PC-3 (cell line): ENCODE measurements at places on chromosomes 4 and X.

- no peak for DNase-seq
Measured at GRCh38 chr4:3223956-3224748, 24.8 kb upstream of the MSANTD1 start.

- DNase-seq = peak; percentile 42
Measured at GRCh38 chrX:120560405-120560841, 339 bp downstream of the CUL4B start.

GRCh38 chrX:145002771-145003170, 244.5 kb upstream of the SPANXN1 start:
- peak; percentile 46 for DNase-seq

GRCh38 chr4:155855897-155856296, 10.2 kb downstream of the ASIC5 start:
- DNase-seq = no peak

DNA sequence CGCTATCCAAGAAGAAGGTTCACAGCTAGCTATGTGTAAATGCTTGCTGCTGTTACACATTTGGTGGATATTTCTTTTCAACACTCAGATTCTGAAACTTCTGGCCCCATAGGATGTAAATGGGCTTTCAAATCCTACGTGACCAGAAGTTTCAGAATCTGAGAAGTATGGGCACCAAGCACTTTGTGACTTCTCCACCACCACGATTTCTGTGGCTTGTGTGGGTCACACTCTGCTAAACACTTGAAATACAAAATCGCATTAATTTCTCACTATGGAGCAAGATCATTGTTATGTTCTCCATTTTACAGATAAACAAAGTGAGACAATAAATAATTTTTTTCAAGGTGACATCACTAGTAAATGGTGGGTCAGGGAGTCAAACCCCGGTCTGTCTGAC, 259.4 kb upstream of the JADE1 start:
- no peak for DNase-seq

- no peak for DNase-seq
Measured at GRCh38 chr4:88618782-88619485, 26.7 kb downstream of the HERC3 start.

- peak; percentile 60 for DNase-seq
Measured at GRCh38 chr4:86223472-86223871, 136.4 kb downstream of the MAPK10 start.

- DNase-seq = no peak
Measured at GRCh38 chrX:56228914-56229313, 3.2 kb upstream of the KLF8 start.

- no peak for DNase-seq
Measured at GRCh38 chr4:81356621-81357020, 115.1 kb downstream of the RASGEF1B start.

GRCh38 chrX:37846141-37846540, 1.2 kb downstream of the DYNLT3 start:
- peak; percentile 64 for DNase-seq

- no peak for DNase-seq
Measured at GRCh38 chr4:42710761-42711160, 53.9 kb upstream of the ATP8A1 start.

DNA sequence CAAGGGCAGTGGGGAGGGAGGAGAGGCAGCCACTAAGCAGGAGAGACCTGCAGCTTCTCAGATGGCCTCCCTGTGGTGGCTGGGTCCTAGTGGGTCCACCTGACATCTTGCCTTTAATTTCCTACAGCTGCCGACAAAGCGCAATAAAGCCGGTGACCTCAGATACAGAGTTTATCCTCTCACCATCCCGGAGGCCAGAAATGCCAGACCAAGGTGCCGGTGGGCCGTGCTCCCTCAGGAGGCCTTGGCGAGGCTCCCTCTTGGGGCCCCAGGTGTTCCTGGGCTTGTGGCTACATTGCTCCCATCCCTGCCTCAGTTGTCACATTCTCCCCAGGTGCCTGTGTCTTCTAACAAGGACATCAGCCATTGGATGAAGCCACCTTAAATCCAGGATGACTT, 103.0 kb downstream of the ADRA2C start:
- no peak for DNase-seq

- DNase-seq = peak; percentile 71
Measured at GRCh38 chr4:99586322-99586721, 11.7 kb downstream of the MTTP start.

DNA sequence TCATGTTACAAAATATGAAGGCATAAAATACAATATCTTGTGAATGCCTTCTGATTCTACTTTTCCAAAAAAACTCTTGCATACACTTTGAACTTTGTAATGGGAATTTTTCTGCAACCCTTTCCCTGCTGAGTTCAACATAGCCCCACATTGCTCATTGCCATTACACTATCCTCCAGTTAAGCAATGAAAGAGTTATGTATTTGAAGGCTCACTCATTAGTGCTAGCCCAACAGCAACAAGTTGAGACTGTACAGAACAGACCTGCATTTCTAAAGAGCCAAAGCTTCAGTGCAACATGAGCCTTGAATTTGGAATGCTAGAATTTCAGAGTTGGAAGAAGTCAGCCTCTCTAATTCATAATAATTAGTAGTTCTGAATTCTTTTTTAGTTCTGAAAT, 44.4 kb upstream of the STAG2 start:
- no peak for DNase-seq

- DNase-seq = no peak
Measured at GRCh38 chrX:153595859-153596857, 2.8 kb downstream of the CCNQ start.

DNA sequence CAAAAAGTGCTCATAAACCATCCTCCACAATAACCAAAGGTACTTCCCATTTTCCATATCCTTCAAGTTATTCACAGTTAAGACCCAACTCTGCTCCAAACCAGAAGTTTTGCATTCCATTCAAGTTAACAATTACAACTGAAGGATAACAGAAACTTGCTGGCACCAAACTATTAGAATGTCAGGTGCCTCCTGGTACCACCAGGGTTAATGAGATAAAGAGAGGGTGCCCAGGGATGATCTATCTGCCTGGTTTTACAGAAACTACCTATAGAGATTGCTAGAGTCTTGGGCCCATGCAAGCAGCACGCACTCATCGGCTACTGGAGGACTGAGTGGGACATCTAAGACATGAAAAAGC, 114.6 kb downstream of the RBM47 start:
- peak; percentile 68 for DNase-seq

DNA sequence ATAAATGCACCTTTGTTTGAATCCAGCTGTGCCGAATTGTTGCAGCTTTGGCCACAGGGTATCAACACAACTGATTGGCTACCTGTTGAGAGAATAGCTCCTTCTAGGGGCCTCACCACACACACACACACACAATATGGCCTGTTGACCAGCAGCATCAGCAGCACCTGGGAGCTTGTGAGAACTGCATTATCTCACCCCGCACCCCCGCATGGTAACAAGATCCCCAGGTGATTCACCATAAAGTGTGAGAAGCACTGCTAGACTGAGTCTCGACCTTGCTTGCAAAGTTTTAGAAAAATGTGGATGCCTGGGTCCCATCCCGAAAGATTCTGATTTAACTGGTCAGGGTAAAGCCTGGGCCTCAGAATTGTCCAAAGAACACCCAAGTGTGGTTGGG, 176.9 kb upstream of the PRPS2 start:
- no peak for DNase-seq
